ENCODE measurements at places on chromosomes 5 and 9. TPM values are rescaled to one million over a fixed set of nuclear protein-coding genes. Genes with fewer than 3 reads are reported as not detected.

DNA sequence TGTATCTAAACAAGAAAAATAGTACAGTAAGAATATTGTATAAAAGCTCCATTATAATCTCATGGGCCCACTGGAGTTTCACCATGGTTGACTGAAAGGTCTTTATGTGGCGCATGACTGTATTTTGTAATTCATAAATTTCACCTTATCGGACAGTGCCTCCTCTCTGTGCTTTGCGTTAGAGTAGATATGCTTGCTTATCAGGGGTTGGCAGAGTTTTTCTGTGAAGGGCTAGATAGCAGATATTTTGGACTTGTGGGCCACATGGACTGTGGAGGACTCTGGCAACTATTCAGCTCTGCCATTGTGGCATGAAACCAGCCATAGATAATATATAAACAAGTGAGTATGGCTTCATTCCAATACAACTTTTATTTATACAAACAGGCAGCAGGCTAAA is 23.2 kb downstream of the GAPVD1 start:
- no peak for DNase-seq

- peak; percentile 97 for DNase-seq
These were observed 1.0 kb upstream of the MCC start for GRCh38 chr5:113489299-113489698.

- no peak for DNase-seq
These were observed 209.1 kb downstream of the NR2F1-AS1 start for GRCh38 chr5:93371893-93372292.

GRCh38 chr5:138233280-138233679 is 20.2 kb upstream of the CDC23 start:
- DNase-seq = no peak

GRCh38 chr5:56269216-56269927 is 36.2 kb upstream of the ANKRD55 start:
- peak; percentile 83 for DNase-seq

DNA sequence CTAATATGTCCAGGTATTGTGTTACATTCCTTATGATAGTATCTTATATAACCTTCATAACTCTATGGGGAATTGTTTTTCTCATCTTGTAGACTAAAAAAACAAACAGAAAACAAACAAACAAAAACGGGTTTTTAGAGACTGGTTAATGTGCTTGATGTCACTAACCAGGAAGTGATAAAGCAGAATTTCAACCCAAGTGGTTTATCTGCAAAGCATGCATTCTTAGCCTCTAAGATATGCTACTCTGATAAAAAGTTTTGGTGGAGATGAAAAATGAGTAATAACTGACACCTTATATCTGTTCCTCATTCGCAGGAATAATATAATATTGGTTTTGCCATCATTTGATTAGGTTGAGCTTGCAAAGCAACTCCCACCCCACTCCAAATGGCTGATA is 53.4 kb downstream of the PUM3 start:
- DNase-seq = no peak

GRCh38 chr5:44774279-44774880 is 34.4 kb upstream of the MRPS30 start:
- peak; percentile 76 for DNase-seq

DNA sequence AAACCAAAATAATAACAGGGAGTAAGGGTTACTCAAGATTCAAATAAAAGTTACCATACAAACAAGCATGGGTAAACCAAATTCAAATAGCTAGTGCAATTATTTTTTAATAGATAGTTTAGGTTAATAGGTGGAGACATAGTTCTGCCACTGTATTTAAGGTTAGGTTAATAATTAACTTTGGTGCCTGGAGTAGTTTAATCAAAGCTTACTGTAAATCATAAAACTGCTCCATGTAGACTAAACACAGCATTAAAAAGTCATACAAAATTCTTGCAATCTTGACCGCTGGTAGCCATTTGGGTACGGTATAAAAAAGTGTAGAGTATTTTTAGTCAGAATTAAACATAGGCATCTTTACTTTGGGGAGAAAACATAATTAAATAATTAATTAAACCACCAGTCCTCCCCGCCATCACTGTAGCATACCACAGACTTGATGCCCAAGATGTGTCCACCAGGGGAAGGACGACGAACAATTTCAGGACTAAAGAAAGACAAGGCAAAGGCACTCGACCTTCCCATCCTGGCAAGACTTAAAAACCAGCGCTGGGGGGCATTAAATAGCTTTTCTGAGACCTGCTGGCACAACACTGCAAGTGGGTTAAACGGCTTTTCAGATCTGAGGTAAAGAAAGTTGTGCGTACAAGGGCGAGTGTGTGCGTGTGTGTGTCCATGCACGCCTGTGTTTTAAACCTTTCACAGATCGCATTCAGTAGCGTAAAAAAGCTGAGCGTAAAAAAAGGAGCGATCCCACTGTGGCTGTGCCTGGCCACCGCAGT is 2.9 kb downstream of the SEMA6A start:
- DNase-seq = no peak

DNA sequence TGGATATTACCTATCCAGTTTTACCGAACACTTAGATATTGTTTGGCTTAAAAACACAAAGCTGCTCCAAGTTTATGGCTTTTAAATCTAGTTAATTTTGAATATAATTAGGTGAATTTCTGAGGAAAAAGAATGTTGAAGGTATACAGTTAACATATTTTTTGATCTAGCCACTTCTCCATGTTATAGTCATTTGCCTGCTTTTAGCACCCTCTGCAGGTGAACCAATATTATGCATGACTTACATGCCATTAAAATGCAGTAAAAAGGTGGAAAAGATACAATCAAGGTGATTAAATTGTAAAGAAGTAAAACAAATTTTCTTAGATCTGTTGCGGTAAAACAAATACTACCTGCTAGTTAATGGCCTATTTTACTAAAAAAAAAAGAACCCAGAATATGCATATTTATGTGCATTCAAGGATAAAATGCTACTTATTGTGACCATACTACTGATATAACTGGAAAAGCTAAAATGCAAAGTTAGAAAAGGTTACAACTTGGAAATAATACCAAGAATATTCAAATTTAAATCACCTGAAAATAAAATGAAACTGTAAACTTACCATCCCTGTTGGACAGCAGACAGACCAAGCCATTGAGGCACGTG is 132.1 kb downstream of the AP3B1 start:
- DNase-seq = peak; percentile 45

DNA sequence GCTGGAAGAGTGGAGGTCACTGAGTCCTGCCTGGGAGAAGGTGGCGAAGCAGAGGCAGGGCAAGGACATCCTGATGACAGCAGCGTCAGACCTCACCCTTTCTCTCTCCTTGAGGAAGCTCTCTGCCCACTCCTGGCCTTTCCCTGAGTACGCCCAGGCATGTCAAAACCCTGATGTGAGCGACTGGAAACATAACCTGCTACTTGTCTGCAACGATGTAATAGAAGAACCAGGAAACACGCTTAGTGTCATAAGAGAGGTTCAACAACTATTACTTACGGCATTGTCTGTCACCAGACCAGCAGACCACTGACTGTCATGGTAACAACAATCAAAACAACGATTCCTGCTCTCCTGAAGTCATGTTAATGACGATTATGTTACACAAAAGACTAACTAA is 152.4 kb downstream of the ACTL7B start:
- DNase-seq = no peak

GRCh38 chr9:37944671-37945481 is 40.9 kb upstream of the SLC25A51 start:
- peak; percentile 51 for DNase-seq

DNA sequence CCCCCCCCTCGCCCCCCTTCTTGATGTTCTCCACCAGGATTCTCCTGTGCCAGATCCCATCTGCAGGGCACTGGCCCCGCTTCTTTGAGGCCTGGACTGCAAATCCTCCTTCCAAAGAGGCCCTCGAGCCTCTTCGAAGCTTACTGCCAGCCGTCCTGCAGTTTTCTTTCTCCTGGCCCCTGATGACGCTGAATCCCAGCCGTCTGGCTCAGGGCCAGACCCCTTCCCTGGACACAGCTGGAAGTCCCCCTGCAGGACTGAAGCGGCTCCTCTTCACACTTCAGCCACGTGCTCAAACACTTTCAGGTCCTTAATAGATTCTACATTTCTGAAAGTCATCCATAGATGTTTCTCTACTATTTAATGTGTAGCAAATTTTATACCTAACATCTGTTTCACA is 121.5 kb downstream of the EHMT1 start:
- DNase-seq = peak; percentile 37

GRCh38 chr9:35932735-35933134 is 23.4 kb downstream of the SPAAR start:
- no peak for DNase-seq

- no peak for DNase-seq
These were observed 244.3 kb downstream of the PDE4D start for GRCh38 chr5:59648949-59649921.

GRCh38 chr5:136655468-136655867 is 290.1 kb upstream of the TRPC7 start:
- DNase-seq = no peak

GRCh38 chr9:394347-395052 is 179.8 kb downstream of the DOCK8 start:
- DNase-seq = no peak

DNA sequence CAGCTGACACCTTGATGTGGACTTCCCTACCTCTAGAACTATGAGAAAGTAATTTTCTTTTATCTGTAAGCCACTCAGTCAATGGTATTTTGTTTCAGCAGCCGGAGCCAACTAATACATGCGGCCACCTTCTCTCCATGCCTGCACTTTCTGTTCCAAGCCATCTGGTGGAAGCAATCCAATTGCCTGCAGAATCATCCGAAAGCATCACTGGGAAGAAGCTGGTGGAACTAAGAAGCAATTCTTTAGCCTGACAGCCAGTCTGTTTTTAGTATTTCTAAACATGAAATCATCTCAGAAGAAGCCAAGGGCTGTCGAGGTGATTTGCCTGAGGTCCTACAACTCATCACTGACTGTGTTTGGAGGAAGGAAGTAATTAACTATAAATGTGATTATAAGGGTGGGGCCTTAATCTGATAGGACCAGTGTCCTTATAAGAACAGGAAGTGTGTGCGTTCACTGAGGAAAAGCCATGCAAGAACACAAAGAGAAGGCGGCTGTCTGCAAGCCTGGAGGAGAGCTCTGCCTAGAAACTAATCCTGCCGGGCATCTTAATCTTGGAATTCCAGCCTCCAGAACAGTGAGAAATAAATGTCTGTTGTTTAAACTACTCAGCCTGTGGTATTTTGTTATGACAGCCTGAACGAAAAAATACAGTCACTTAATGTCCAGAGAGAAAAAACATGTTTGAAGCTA is 49.1 kb downstream of the NXNL2 start:
- DNase-seq = peak; percentile 82

F12 gene
- total RNA-seq = 0.43 TPM

PDLIM4 gene
- 84.4 TPM for total RNA-seq

SLC35D2 gene
- 12.3 TPM for total RNA-seq

LARP1 gene
- 59.9 TPM for total RNA-seq

NUTM2G gene
- total RNA-seq = not detected

INSL4 gene
- not detected for total RNA-seq

TXNDC8 gene
- total RNA-seq = not detected

GPR21 gene
- 0.65 TPM for total RNA-seq

BTNL9 gene
- not detected for total RNA-seq

SHOC1 gene
- not detected for total RNA-seq

ZBED3 gene
- 0.54 TPM for total RNA-seq

Measured in GM23248 (cell line).